ENCODE measurements at places on chromosomes 13 and 19.

GRCh38 chr19:40598121-40598917, 2.9 kb upstream of the LTBP4 start:
- peak; percentile 90 for DNase-seq

DNA sequence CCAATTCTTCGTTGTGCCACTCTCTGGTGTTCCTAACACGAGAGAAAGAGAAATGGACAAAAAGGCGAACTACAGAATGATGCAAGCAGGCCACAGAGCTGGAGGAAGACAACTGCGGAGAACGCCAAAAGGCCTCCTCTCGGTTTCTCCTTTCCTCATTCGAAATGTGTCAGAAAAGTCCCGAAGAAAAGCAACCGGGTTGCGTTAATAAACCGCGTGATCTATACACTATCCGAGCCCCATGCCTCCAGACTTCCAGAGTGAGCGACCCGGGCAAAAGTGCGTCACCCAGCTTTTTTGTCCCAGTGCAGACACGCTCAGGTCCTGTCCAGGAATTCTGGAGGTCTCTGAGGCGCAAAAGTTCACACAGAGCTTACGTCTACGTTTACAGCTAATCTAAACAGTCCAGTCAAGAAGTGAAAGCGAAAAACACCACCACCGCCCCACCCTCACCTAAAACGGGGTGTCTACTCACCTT, 413 bp downstream of the N4BP2L2 start:
- DNase-seq: peak; percentile 66

- DNase-seq: no peak
Observed at GRCh38 chr13:39149896-39150295, 111.6 kb downstream of the NHLRC3 start.

- no peak for DNase-seq
Observed at GRCh38 chr19:34731019-34731829, 2.8 kb upstream of the ZNF181 start.

Measured in ELR (cell line).